ENCODE measurements at places on chromosomes 4 and X.

- DNase-seq = no peak
Measured at GRCh38 chr4:106256190-106256589, 59.8 kb downstream of the TBCK start.

DNA sequence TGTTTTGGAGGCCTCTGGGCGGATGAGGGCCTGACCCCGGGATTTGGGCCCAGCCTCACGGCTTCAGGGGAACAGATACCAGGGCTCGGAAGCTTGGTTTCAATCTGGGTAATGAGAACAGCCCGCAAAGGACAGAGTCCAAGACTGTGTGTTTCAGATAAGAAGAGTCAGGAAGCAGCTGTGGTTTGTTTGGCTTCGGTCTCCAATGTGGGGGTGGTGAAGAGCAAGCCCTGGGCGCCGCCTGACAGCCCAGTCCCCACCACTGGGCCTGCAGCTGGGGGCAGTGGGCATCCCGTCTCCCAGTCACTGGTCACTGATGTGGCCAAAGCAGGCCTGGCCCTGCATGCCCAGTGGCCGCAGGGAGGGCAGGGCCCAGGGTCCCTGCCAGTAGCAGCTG, 9.1 kb downstream of the WFS1 start:
- no peak for DNase-seq

GRCh38 chr4:77669946-77670590, 64.4 kb downstream of the CXCL13 start:
- no peak for DNase-seq

DNA sequence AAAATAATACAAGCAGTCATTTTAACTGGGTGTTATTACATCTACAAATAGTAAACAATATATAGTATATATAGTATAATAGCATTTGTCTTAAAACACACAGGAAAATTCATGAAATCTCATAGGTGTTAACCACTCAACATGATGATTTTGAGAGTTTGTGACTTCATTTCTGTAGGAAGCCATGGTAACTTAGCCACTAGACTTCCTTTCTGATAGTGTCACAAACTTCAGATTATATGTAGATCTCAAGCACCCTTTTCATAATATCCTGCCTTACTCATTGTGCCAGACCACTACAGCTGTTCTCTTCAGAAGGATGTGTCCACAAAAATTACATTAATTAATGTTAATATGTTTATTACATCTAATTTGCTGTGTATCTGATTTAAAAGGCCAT, 1250.6 kb downstream of the ADGRL3 start:
- no peak for DNase-seq

DNA sequence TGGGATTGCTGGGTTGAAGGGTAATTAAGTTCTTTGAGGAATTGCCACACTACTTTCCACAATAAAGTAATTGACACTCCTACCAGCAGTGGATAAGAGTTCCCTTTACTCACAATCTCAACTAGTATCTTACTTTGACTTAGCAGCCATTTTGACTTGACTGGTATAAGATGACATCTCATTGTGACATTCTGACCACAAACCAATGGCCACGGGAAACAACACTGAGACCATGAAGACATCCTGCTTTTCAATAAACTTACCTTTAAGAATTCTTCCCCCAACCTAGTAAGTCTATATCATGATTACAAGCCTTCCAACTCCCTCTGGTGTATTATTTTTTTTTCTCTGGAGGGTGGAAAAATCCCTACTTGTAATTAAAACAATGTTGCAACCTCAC, 66.9 kb upstream of the WDR1 start:
- no peak for DNase-seq

DNA sequence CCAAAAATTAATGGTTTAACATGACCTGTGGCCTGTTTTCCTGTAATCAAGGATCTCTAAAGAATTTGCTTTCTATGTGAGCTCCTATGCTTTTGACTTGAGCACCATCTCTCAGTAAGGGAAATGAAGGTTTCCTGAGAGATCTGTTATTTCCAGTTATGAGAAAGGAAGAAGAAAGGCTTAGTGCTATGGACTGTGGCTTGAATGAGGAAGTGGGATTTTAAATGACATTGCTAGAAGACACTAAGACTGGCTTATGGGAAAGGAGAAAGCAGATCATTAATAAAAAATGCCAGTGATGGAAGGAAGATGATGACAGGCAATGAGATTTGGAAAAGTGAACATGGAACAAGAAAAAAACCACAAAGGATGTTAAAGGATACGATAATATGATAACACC, 285.4 kb downstream of the OPHN1 start:
- DNase-seq = no peak

GRCh38 chrX:51862920-51863319, 30.5 kb upstream of the MAGED1 start:
- no peak for DNase-seq

DNA sequence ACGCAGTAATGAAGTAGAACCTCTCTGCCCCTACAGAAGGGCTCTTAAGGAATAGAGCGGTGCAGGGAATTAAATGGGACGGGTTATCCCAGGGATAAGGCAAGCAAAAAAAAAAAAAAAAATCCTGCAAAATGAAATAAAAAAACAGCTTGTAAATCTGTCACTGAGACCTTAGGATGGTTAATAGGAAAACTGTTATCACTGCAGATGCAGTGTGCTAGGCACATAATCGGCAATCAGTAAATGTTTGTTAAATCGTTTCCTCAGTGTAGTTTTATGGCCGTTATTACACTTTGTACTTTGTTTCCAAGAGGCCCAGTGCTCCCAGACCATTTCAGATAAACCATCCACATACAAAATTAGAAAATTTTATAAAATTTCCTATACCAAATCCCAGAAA, 1.0 kb downstream of the HNRNPH2 start:
- no peak for DNase-seq

DNA sequence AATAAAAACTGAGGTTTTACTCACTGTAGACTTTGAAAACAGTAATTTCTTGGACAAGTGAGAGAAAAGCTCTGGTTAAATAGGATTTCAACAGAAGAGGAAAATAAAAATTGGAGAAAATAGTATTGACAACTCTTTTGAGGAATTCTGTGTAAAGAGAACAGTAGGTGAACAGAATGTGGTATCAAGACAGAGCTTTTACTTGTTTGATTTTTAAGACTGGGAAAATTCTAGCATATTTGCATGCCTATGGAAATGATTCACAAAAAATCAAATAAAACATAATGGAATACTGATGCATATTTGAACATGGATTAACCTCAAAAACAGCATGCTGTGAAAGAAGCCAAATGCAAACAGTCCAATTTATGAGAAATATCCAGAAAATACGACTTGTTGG, 504.6 kb downstream of the KCTD8 start:
- DNase-seq = no peak

GRCh38 chrX:22135994-22136684, 104.0 kb downstream of the PHEX start:
- DNase-seq = no peak

DNA sequence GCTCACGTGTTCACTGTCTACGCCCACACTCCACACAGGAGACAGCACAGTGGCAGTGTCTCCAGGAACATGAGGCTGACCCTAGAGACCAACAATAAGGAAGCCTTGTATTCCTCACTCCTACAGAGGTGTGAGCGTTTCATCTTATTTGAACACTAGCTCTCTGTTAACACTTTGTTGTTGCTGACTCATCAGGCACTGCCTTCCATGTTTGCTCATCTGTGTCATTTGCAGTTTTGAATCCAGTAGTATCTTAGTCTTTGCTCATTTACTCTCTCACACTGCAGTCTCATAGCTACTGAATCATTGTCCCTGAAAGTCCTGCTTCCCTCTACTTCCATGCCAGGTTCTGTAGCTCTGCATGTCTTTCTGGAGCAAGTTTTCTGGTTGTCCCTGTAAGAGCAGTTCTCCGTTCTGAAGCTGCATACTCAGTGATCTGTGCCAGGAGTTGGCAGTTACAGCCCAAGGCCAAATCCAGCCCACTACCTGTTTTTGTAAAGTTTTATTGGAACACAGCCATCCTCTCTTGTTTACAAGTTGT, 80.3 kb upstream of the DCLK2 start:
- no peak for DNase-seq

GRCh38 chrX:7242613-7243012, 94.7 kb upstream of the PUDP start:
- DNase-seq = no peak

GRCh38 chrX:46636223-46636622, 62.7 kb downstream of the CHST7 start:
- no peak for DNase-seq

DNA sequence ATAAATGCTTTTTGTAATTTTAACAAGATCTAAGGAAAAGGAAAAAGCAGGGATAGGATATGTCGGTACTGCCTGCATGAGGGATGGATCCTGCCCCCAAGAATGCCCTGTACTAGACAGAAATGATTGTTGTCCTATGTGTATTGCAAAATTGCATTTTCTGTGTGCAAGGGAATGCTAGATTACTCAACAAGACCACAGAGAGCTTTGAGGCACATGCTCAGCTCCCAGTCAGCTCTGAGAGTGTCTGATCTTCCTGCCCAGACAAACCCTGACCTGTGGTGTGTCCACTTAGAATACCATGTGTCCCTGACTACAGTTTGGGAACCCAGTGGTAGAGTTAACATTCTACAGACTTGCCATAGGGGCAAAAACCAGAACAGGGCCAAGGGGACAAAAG, 129.2 kb upstream of the PAK3 start:
- DNase-seq = no peak

DNA sequence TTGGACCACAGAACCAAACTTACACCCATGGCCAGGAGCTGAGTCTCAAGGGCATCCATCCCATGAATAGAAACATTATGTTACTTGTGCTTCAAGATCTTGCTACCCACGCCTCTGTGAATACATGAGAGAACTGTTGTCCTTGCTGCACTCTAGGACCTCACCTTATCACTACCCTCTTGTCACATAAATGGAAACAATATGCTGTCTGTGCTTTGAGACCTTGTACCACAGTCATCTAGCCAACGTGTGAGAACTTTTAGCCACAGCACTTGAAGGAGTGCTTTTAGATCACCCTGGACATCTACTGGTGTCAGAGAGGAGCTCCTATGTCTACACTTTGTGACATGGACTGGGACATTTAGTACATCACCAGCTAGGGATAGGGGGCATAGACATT, 30.7 kb upstream of the HUWE1 start:
- no peak for DNase-seq

- no peak for DNase-seq
Measured at GRCh38 chrX:10103023-10103422, 53.8 kb upstream of the CLCN4 start.

GRCh38 chr4:189823591-189823990, 117.1 kb upstream of the FRG1 start:
- peak; percentile 78 for DNase-seq

- DNase-seq = no peak
Measured at GRCh38 chrX:151714362-151714761, 1.5 kb upstream of the FATE1 start.

DNA sequence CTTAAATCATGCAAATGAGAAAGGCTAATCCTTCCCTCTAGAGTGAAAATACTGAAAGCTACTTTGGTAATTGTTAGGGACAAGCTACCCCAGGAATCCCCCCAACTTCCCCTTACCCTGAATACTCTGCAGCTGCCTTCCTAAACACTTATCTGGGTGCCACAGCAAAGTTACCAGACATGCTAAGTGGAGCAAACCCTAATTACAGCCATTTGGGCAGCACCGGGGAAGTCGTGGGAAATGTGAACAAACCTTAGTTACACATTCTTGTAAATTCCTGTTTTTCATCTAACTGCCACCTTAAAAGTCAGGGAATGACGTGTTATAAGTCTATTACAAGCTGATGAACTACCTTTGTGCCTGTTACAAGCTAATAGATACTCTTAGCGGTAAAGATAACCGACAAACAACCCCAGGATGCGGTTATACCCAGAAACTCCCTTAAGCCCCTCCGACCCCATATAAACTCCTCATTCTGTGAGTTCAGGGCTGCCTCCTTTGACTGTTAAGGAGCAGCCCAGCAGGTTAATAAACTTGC, 66.0 kb upstream of the PLAC8 start:
- no peak for DNase-seq

DNA sequence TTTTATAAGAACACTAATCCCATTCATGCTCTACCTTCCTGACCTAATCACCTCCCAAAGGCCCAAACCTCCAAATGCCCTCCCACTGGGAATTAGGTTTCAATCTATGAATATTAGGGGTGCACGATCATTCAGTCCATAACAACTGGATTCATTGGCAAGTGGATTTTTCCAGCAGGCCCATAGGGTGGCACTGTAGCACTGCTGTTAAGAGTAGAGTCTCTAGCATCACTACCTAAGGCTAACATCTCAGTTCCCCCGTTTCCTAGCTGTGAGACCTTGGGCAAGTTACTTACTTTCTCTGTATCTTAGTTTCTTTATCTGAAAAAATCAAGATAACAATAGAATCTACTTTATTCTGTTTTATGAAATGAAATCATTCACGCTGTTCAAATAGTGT, 315.8 kb downstream of the STIM2 start:
- DNase-seq = peak; percentile 9

GRCh38 chrX:28613558-28613957, 26.3 kb downstream of the IL1RAPL1 start:
- DNase-seq = no peak

- no peak for DNase-seq
Measured at GRCh38 chr4:185399466-185399865, 2.8 kb downstream of the ANKRD37 start.

DNA sequence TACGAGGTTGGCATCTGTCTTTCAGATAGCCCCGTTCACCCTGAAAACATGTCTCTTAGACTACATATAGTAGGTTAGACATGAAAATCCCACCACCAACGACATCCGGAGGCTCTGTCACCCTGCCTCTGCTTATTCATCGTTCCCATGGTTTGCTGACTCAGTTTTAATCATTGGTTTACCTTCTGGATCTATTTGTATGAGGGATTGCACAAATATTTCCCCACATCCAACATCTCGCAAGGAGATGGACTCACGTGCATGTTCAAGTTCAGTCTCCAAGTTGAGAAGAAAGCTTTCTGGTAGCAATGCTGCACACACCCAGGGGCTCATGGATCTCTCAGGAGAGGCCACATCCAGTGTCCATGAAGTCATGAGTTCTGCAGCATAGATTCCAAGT, 10.8 kb downstream of the CETN2 start:
- no peak for DNase-seq

DNA sequence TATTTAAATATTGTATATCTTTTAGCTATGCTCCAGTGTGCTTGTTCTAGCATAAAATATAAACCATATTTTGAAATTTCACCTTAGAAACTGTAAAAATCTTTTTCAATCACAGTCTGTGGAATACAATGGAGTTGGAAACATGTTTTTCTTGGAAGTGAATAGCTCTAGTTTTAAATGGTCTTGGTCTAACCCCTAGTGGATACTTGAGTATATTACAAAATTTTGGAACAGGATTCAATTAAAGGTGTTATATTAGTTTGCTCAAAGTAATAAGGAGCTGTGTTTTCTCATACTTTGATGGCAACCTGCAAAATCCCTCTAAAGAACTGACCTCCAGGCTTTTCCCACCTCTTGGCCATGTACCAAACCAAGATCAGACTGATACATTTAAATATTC, 48.2 kb downstream of the STK26 start:
- no peak for DNase-seq
